ENCODE measurements at places on chromosomes 4 and X.

DNA sequence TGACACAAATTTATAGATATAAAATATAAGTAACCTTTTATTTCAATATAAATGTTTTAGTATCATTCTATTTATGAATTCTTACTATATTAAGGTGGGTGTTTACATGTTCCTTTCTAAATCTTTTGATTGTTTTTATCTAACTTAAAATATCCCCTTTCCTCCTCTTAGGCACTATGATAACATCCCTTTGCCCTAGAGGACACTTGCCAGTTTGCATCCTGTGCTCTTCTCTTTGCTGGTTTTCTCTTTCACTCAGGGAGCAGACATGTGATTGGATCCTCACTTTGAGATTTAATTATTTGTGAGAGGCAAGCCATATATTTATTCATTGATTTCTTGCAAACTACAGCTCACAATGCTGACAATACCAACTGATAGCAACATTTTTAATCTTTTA lies 16.2 kb downstream of the LRIT3 start:
- DNase-seq = no peak

- no peak for DNase-seq
Observed at GRCh38 chrX:148228521-148228920, 247.4 kb downstream of the FMR1NB start.

DNA sequence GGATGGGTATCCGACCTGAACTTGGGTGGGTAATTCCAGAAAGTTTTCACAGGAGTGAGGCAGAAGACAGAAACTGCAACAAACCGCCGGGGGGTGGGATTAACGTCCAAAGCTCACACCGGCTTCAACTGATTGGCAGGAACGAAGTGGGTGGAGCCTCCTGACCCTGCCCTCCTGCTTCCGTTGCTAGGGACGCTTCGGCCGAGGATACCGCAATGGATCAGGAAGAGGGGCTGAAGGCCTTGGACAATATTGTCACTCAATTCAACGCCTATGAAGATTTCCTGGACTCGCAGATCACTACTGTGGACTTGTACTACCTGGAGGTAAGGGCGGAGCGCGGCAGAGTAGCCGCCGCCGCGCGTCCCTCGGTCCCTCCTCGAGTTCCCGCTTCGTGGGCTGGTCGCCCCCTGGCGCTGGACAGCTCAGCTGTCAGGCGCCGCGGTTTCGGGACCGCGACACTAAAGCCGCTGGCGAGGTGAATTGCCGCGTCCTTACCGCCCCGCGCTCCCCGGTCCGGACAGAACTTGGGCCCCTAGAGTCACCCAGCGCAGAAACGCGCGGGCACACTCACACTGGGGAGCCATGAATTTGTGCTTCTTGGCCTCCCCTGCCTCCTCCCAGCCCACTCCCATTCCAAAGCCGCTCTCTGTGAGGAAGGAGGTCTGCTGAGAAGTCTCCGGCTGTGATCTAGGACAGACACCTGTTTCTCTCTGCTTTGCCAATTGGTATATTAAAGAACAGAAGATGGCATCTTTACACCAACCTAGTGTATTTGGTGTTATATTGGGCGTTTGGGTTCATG lies at the start of gene CFAP299:
Gene CFAP299, plus strand, starts transcription at position 177 of the 805 bp plus-strand sequence.
- peak; percentile 21 for DNase-seq

DNA sequence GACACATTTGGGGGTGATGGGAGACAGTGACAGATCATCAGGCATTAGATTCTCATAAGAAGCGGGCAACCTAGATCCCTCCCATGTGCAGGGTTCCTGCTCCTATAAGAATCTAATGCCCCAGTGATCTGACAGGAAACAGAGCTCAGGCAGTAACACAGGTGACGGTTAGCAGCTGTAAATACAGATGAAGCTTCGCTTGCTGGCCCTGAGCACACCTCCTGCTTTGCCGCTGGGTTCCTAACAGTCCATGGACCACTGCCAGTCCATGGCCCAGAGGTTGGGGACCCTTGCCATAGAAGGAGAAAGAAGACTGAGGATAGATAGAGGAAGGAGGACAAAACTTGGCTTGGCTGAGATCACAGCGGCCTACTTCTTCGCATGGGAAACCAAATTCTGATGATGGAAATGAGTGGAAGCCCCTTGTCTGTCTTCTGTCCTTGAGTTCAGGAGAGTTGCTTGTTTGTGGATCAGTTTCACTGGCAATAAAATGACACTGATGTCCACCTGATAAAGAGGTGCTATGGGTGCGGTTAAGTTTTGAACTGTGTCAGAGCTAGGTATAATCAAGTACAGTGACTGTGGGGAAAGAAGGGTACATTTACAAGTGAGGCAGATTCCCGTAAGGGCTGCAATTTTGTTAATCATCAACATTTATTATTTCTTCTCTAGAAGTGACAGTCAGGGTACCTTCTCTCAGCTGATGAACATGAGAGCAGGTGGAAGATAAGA lies 1.7 kb upstream of the TIFA start:
- no peak for DNase-seq

- no peak for DNase-seq
Observed at GRCh38 chrX:152893980-152894610, 3.8 kb upstream of the ZNF185 start.

DNA sequence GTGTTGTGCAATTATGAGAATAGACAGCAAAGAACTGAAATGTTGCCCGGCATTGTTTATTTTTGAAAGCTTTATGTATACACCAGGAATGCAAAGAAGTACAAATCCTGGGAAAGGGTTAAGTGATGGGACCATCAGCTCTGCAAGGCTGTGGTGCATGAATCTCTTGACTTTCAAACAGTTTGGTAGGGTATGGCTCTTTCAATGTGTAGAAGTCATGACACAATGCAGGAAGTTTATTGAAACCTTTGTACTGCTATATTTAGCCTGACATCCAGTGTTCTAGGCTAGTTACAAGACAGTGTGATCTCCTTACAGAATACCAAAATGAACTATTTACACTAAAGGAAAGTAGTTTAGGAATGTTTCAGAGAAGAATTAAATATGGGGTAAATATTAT lies 206.8 kb upstream of the HAND2 start:
- DNase-seq = no peak

DNA sequence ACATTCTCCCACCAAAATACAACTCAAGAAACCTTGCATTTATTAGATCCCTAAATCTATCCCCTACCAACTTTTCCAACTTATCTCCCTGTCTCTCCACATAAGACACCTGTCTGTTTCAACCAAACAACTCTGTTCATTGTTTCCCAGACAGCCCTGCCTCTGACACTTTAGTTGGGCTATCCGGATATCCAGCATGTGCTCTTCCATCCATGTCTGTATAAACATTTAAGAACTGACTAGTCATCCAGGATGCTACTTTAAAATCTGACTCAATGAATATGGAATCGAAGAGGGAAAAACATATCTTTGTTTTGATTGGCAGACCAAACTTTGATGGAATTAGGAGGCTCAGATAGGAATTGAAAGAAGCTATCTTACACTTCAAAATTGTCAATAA lies 143.2 kb upstream of the DCAF8L1 start:
- DNase-seq = no peak

- DNase-seq = no peak
Observed at GRCh38 chr4:22508376-22508775, 7.5 kb downstream of the ADGRA3 start.

DNA sequence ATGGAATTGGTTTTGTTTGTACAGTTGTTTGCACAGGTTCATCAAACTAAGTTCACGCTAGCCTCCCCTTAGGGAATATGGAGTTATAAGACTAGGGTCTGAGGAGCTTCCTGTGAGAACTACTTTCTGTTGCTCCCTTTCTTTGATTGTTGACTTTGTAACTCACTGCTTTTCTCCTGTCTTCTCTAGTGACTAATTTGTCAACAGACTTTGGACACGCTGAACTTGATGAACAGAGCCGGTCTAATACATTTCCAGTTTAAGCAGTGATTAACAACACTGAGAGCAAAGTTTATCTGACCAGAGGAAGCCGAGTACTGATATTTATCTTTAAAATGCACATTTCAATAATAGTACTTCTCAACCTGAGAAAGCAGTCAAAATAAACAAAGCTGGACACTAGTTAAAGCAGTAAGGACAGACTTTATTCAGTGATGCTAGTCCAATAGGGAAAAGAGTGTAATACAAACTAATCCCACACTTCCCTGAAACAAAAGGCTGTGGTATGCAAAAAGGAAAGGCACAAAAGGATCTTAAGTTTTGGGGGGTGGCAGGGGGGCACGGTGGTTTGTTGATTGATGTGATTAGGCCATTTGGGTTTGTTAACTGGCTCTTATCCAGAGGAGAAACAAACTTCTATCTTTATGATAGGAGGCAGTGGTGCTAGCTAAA lies 2.7 kb upstream of the NUDT9 start:
- DNase-seq = no peak

DNA sequence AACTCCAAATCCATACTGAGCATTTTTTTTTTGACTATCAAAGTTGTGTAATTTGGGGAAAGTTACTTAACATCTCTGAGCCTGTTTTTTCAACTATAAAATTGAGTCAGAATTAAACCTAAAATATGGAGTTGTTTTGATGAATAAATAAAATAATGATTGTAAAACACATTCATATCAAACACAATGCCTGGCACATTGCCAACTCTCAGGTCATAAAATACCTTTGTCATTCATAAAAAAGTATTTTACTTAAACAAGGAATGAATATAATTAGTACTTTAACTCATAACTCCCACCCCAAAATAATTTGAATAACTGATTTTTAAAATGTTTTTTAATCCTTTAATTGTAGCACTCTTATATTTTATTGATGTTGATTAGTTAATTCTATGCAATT lies 3.8 kb upstream of the GPR174 start:
- no peak for DNase-seq

DNA sequence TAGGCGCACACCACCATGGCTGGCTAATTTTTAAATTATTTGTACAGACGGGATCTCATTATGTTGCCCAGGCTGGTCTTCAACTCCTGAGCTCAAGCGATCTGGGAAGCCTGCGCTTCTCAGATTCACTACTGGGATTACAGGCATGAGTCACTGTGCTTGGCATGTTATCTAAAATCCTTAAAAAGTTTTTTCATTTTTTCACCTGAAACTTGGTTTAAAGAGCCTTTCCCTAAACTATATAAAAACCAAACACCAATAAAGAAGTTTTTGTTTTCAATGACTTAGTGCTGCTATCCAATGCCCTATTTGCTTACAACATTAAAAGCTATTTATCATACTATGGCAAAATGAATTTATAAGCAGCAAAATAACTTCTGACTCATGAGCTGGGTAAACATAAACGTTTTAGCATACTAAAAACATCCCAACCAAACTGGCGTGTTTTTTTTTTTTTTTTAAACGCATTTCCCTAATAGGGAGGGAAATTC lies 127.8 kb downstream of the UBE2K start:
- no peak for DNase-seq

GRCh38 chr4:188695261-188695660 lies 556.0 kb downstream of the TRIML1 start:
- no peak for DNase-seq

GRCh38 chr4:28913466-28913865 lies 1806.7 kb upstream of the PCDH7 start:
- DNase-seq = no peak

DNA sequence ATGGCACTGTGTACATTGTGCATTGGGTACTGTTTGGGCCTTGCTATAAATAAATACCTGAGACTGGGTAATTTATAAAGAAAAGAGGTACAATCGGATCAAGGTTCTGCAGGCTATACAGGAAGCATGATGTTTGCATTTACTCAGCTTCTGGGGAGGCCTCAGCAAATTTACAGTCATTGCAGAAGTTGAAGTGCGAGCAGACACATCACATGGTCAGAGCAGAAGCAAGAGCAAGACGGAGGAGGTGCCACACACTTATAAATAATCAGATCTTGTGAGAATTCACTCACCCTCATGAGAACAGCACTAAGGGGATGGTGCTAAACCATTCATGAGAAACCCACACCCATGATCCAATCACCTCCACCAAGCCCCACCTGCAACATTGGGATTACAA lies 505.0 kb downstream of the ARAP2 start:
- no peak for DNase-seq

DNA sequence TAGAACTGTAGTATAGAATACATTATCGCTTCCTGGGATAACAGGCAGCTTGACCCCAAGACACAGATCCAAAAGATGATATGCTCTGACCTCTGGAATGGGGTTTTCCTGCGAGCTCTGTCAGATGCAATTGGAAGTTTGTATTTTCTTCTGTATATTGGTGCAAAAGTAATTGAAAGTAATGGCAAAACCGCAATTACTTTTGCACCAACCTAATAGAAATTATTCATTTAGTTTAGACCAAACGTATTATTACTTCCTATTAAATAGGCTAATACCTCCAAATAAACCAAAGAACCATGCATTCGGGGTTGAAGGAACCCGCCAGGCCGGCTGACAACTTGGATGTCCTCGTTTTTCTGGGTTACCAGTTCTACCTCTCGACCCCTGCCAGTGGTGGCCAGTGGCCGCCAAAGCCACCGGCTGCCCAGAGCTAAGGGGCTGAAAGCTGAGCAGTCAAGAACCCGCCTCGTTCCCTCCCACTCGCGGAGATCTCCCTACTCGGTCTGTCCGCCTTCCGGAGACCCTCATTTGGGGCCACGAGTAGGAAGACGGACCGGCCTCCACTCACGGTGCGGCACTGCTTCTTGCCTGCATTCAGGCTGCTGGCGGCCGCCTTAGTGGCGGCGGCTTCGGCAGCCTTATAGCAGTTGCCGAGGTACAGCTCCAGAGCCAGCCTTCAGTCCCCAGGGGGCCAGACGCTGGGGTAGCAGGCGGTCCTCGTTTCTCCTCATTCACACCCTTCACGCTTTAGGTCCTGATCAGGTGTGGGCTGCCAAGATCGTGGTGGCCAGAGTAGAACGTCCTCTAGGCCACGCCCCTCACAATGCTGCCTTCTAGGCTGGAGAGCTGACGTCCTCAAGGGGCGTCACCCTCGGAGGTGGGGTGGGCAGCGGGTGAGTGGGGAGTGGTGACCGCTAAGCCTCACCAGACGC lies 121.9 kb downstream of the RBMX2 start:
- no peak for DNase-seq

DNA sequence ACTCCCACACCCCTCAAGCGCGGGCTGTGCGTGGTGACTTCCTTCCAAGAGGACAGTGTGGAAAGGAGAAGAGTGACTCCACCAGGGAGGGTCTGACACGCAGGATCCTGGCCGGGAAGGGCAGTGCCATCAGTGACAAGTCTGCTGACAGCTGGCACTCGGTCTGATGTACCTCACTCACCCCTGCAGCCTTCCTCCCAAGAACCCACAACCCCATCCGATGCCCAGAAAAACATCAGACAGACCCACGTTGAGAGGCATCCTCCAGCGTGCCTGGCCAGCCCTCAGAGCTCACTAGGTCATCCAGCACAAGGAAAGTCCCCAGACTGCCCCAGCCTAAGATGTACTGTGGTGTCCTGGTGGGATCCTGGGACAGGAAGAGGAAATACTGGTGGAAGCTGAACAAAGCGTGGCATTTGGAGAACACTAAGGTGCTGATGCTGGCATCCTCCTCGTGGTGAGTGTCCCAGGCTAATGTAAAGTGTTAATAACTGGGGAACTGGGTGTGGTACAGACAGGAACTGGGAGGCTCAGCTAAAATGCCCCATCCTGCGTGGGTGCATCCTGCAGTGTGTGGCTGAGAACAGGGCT lies 200.0 kb upstream of the PSAPL1 start:
- no peak for DNase-seq

DNA sequence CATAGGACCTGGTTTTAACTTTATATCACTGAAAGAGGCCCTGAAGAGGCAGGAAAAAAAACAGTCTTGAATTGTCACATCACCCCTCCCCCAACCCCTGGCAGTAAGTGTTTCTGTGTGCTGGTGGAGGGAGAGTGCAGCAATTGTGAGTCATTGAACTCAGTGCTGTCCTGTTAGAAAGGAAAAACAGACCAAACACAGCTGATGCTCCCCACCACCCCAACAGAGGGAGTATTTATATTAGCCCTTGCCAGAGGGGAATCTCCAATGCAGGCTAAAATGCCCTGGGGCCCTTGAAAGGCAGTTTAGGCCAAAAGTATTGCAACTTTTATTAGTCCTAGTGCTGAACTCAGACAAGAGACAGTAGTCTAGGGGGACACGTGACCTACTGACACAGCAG lies 197.8 kb upstream of the AGTR2 start:
- DNase-seq = no peak

Data from stimulated activated CD8-positive, alpha-beta memory T cell treated with anti-CD3 and anti-CD28 coated beads, Interleukin-4, amount 100 ng/mL, for 1 hour (primary cell).